ENCODE measurements at places on chromosomes 7 and 10.

DNA sequence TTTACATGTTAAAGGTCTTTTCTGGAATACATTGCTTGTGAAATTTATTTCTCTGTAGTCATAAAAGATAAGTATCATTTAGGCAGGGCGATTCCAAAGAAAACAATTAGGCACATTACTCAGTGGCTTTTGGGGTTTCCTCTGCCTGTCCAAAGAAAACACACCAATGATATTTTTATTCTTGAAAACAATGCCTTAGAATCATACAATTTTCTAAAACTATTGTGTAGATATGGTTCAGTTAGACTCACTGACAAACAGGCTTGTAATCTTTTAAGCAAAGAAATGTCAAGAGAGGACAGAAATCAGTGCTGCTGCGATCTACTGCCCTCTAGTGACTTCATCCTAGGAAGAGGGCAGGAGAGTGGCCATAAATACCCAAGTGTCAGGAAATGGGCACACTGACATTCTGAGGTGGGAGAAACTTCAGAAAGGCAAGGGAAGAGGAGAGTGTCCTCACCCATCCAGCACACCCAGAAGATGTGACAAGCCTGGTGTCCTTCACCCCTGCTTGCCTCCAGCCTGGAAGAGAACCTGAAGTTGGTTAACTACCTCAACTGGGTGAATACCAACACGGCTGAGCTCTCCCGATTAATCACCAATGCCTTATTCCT is 120.5 kb downstream of the GALNT11 start:
- DNase-seq = no peak

- DNase-seq = no peak
Observed at GRCh38 chr7:87226495-87226894, 7.0 kb upstream of the TMEM243 start.

- no peak for DNase-seq
Observed at GRCh38 chr7:96670338-96671289, 39.0 kb downstream of the SEM1 start.

DNA sequence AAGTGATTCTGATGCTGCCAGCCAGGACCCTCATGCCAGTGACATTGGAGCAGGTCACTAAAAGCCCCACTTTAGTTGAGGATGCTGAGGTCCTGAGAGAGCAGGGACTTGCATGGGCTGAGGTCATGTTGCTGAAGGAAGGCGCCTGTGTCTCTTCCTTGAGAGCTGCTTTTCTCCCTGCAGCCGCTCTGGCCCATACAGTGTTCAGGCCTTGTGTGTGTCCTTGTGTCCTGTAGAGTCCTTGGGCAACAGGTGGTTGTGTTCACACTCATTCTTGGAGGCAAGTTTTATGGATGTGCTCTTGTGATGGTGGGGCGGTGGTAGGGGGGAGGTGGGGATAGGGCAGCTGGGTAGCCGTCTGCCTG is 33.3 kb downstream of the TSPAN14 start:
- DNase-seq = no peak

- DNase-seq = no peak
Observed at GRCh38 chr7:37817996-37818720, 30.2 kb upstream of the NME8 start.

DNA sequence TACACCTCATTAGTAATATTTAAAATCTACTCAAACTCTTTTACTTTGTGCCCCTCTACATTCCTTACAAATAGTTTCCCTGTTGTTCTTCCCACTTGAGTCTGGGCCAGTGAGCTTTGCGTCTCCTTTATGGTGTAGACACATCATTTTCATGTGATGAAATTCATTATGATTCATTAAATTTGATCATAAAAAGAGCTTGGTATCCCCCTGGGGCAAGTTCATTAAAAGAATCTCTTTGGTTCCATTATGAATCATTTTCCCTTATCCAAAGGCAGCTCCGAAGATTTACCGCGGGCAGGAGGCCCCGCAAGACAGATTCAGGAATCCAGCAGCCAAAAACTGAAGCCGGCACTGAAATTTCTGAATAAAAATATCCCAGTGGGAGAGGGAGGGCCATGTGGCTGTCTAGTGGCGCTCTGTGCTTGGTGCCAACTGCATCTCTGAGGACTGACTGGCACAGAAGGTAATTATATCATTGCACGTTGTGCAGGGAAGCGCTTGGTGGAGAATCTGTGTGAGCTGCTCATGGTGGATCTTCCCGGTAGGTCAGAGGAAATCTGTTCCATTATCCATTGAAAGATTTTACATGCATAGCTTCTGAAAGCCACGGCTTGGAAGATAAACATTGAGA is 151.4 kb upstream of the PITRM1 start:
- DNase-seq = no peak

- DNase-seq = no peak
Observed at GRCh38 chr7:106371629-106372028, 86.8 kb upstream of the NAMPT start.

- no peak for DNase-seq
Observed at GRCh38 chr7:108368466-108368865, 87.8 kb downstream of the NRCAM start.

DNA sequence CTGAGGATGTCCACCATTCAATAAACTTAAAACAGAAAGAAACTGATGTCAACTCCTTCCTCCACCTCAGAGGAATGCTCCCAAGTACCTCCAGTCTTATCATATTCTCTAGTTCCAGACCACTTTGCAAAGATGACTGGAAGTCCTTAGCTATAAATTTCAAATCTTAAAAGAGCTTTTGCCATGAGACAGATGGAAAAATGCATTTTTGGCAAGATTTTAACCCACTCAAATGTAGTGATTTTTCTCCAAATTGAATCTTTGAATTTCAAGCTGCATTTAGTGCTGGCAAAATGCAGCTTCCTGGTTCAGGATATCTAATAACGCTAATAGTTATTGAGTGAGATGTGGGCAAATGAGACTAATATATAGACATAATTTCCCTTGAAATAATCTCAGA is 33.2 kb downstream of the DGKI start:
- DNase-seq = no peak

GRCh38 chr7:41869091-41869490 is 166.2 kb upstream of the INHBA start:
- no peak for DNase-seq

DNA sequence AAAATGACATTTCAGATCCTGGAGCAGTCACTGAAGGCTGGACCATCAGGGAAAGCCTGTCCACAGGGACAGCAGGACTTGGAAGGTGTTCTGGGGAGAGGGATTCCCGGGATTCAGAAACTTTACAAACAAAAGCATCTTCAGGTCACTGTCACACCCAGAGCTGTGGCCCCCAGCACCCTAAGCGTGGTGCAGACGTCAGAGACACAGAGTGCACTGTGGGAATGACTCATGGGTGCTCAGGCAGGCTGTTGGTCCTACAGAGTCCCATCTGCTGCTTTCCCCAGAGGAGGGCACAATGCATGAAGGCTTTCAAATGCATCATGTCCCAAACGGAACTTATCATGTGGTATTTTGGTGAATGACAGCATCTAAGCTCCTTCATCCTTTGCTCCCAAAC is 13.1 kb upstream of the LRMDA start:
- DNase-seq = no peak

GRCh38 chr10:67912331-67912946 is 28.0 kb downstream of the SIRT1 start:
- DNase-seq = no peak

DNA sequence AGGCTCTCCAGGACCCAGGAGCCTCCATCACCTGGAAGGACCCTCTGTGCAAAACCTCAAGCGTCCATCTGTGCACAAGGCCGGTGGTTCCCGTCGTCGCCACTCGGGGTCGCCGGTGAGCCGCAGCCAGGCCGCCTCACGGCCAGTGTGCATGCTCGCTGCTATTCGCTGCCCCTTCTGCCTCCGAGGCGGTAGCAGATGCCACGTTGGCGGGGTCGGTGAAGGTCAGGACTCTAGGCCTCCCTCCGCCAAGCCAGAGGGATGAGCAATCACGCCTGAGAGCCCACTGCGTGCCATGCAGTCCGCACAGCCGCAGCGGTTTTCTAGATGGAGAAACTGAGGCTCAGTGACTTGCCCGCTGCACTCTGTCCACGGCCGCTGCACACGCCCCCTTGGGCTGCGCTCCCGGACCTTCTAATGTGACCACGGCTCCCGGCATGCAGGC is 5.7 kb downstream of the UPK3B start:
- no peak for DNase-seq

GRCh38 chr7:96426027-96426426 is 104.1 kb upstream of the SLC25A13 start:
- no peak for DNase-seq

GRCh38 chr7:35548291-35548690 is 146.6 kb downstream of the HERPUD2 start:
- DNase-seq = no peak

GRCh38 chr7:38142736-38143135 is 35.3 kb upstream of the STARD3NL start:
- DNase-seq = no peak

DNA sequence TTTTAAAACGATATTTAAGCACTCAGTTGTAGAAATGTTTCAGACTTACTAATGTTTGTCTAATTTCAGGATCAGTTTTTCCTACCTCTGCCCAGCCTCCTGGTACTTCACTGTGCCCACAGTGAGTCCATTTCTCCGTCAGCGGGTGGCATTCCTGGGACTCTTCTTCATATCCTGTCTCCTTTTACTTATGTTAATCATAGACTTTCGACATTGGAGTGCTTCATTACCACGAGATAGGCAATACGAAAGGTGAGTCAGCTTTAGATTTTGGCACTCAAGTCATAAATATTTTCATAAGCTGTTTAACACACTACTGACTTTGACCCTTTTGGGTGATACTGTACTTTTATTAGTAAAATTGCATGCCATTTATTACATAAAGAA is 2.1 kb downstream of the ENTPD7 start:
- no peak for DNase-seq

GRCh38 chr7:2681929-2682799 is 5.8 kb upstream of the AMZ1 start:
- no peak for DNase-seq

GRCh38 chr10:8637640-8638039 is 583.2 kb downstream of the GATA3 start:
- no peak for DNase-seq

DNA sequence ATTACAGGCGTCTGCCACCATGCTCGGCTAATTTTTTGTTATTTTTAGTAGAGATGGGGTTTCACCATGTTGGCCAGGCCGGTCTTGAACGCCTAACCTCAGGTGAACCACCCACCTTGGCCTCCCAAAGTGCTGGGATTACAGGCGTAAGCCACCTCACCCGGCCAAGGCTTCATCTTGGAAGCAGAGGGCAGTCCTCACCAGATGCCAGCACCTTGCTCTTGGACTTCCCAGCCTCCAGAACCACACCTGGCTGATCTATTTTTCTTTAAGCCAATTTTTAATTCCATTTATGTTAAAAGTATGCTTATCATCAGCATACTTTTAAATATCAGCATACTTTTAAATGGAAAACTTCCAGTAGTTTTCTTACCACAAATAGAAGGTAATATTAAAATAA is 12.2 kb downstream of the ANXA7 start:
- no peak for DNase-seq

Measured in NCI-H2107 (cell line).